Daoy (cell line): ENCODE measurements at places on chromosomes 5 and 9. TPM values are rescaled to one million over a fixed set of nuclear protein-coding genes. Genes with fewer than 3 reads are reported as not detected.

The PCDHGC4 gene
- total RNA-seq: 0.18 and 0.23 TPM in 2 replicates

The ANAPC2 gene
- total RNA-seq: 11.3 and 23.5 TPM in 2 replicates

The PCDHGC5 gene
- 0.06 and 0.09 TPM in 2 replicates for total RNA-seq

DNA sequence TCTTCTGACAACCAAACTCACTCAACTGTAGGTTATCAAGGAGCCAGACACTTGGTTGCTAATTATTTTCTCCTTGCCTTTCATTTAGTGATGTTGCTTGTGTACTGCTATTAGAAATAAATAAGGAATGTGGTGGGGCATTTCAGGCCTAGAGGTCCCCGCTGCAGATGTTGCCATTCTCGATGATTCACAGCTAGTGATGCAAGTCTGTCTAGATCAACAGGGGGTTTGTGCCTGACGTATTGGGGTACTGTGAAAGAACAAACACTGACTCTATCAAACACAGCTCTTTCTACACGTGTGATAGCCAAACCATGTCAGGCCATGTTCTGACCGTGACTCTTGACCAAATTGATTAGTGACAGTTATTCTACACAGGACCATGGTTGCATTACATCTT, 144.7 kb downstream of the OSTF1 start:
- DNase-seq: no peak

- DNase-seq: no peak
These were observed 577.4 kb downstream of the ISL1 start for GRCh38 chr5:51960617-51961121.

- DNase-seq: no peak
These were observed 578.9 kb downstream of the CETN3 start for GRCh38 chr5:89830691-89831090.

- DNase-seq: no peak
These were observed 31.6 kb downstream of the DAP start for GRCh38 chr5:10729320-10730042.

GRCh38 chr5:8329773-8330172, 460.8 kb downstream of the MTRR start:
- peak; percentile 61 for DNase-seq

The SLC6A19 gene
- total RNA-seq: not detected in 2 replicates

The ABO gene
- total RNA-seq: not detected in 2 replicates
